ENCODE measurements at places on chromosomes 13 and 19. TPM values are rescaled to one million over a fixed set of nuclear protein-coding genes. Genes with fewer than 3 reads are reported as not detected.

Gene APOC4
- total RNA-seq: not detected

- no peak for DNase-seq
These were observed 126.9 kb downstream of the ITGBL1 start for GRCh38 chr13:101579281-101579802.

GRCh38 chr13:111338841-111339240 is 18.4 kb downstream of the TEX29 start:
- peak; percentile 32 for DNase-seq

DNA sequence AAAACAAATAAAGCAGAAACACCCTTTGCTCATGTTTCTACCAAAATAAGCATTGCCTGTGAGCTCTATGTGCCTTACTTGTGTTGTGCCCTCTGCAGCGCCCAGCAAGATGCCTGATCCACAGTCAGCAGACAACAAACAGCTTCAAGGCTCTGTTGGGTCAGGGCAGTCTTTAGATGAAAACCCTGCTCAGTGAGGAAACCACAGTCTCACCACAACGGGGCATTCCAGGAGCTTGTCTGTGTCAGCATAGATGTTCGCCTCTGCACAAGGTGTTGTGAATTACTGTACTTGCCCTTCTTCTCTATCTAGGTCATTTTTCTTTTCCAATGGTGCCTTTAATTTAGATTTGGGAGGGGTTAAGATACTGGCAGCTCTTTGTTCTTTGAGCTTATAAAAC is 251.9 kb downstream of the COL4A1 start:
- DNase-seq: no peak

- no peak for DNase-seq
These were observed 257.4 kb upstream of the SLITRK1 start for GRCh38 chr13:84139561-84140158.

DNA sequence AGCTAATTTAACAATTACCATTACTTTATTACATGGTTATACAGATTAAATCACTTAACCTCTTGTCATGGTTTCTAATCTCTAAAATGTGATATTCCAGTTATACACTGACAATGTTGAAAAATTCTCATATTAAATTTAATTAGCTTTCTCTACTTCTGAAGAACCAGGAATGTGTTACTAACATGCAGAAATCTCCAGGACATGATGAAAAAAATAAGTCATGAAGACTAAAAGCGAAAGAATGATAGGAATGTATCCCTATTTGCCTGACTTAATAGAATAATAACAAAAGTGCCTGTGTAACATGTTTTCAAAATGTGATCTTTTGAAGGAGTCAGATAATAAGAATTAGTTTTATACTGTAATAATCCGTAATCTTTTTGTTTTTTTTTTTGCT is 2823.7 kb upstream of the PCDH20 start:
- DNase-seq: no peak

DNA sequence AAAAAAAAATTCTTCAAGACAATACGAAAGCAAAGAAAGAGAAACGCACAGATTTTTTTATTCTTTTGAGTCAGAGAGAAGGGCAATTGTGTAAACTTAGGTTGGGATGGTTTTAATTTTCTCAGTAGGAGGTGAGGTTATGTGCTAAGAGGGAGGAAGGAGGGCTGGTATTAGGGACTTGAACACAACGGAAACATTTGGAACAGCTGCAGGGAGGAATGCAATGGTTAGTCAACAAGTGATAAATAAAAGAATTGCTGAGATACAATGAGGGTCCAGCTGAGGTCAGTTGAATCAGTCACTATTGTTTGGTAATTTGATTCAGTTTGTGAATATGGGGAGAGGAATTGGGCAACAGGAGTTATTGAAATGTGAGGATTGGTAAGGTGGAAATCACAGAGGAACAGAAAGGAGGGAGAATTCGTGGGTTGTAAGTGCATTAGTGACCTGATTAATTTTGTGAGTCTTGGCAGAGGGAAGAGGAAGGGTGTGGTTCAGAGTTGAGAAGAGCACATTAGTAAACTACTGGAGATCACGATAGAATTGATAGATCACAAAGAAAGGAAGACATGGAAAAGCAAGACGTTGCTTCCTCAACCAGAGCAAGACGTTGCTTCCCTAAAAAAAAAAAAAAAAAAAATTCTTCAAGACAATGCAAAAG is 499.5 kb upstream of the SPRY2 start:
- DNase-seq: no peak

DNA sequence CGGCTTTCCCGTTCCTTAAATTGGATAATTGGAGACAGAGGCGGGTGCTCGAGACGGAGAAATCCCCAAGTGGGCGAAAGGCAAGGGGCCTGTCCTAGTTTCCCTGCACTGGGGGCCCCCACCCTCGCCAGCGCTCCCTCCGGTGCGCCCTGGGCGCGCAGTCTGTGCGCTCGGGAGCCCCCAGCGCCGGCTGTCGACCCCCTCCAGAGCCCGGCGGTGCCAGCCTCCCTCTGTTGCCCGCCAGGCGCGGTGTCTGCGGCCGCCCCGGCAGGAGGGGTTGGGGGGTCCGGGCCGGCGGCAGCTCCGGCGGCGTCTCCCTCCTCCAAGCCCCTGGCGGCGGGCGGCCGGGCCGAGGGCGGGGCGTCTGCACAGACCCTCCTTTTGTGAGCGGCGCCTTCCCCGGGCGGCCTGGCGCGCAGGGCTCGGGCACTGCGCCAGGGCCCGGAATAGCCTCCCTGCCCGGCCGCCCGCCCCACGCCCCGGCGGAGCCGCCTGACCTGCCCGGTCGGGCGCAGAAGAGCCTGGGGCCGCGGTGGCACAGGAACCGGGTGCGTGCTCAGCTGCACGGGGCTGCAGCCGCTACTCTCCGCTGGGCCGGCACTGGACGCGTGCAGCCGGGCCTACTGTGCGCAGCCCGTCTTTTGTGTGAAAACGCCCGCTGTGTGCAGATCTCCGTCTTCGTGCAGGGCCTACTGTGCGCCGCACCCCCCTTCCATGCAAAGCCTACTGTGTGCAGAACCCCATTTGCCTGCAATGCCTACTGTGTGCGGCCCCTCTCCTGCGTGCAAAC is 13.2 kb downstream of the GADD45B start:
- DNase-seq: no peak
